ENCODE measurements at places on chromosomes 6 and 20. TPM values are rescaled to one million over a fixed set of nuclear protein-coding genes. Genes with fewer than 3 reads are reported as not detected.

The CAPN11 gene
- not detected for total RNA-seq

The RHAG gene
- total RNA-seq = 3.5 TPM

The CEP43 gene
- total RNA-seq = 50.8 TPM

The MEI4 gene
- total RNA-seq = 0.99 TPM

The FOXQ1 gene
- 2.7 TPM for total RNA-seq

The PKIB gene
- total RNA-seq = 19.4 TPM

The TNFRSF21 gene
- total RNA-seq = 16.4 TPM

The GCLC gene
- 37.8 TPM for total RNA-seq

The PRR18 gene
- total RNA-seq = 0.22 TPM

The C6orf58 gene
- not detected for total RNA-seq

The PTCRA gene
- not detected for total RNA-seq

The C4A gene
- 29.9 TPM for total RNA-seq

The BNIP5 gene
- total RNA-seq = 0.11 TPM

The EDN1 gene
- total RNA-seq = 5.4 TPM

The FRK gene
- 2.3 TPM for total RNA-seq

The DCDC2 gene
- total RNA-seq = 5.9 TPM

The PSMA7 gene
- total RNA-seq = 146 TPM

The HLA-DRB1 gene
- total RNA-seq = 6.3 TPM

The EZR gene
- 77.2 TPM for total RNA-seq

The BTN1A1 gene
- not detected for total RNA-seq

The MUC21 gene
- 0.11 TPM for total RNA-seq

The MED20 gene
- 24.9 TPM for total RNA-seq

The PLA2G7 gene
- total RNA-seq = 1.9 TPM

The DZANK1 gene
- 4.0 TPM for total RNA-seq

The CLVS2 gene
- 11.6 TPM for total RNA-seq

The LBP gene
- total RNA-seq = not detected

The RIMS4 gene
- total RNA-seq = 12.0 TPM

The RIPOR3 gene
- total RNA-seq = 10.4 TPM

The EPPIN gene
- total RNA-seq = not detected

The CASS4 gene
- 1.4 TPM for total RNA-seq

The HAO1 gene
- not detected for total RNA-seq

The ABHD16B gene
- total RNA-seq = not detected
